Osteocyte (in vitro differentiated cells): ENCODE measurements at places on chromosomes 1 and 21. TPM values are rescaled to one million over a fixed set of nuclear protein-coding genes. Genes with fewer than 3 reads are reported as not detected.

Gene ACTN2
- total RNA-seq = not detected in 2 replicates

DNA sequence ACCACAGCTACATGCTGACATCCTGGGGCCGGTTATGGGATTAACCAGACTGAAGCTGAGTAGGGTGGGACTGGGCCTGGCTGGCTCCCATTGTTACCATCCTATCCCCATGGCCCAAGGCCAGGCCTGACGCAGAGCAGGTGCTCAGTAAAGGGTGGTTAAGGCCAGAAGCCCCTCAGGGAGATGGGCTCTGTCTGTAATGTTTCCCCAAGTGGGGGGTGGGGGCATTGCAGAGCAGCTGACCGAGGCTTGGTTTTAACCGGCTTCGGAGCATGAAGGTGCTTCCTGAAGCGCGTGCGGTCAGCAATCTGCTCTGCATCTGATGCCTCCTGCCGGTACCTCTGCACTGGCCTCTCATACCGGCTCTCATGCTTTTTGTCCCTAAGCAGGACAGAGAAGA lies 83.4 kb upstream of the ACTL8 start:
- DNase-seq = no peak

DNA sequence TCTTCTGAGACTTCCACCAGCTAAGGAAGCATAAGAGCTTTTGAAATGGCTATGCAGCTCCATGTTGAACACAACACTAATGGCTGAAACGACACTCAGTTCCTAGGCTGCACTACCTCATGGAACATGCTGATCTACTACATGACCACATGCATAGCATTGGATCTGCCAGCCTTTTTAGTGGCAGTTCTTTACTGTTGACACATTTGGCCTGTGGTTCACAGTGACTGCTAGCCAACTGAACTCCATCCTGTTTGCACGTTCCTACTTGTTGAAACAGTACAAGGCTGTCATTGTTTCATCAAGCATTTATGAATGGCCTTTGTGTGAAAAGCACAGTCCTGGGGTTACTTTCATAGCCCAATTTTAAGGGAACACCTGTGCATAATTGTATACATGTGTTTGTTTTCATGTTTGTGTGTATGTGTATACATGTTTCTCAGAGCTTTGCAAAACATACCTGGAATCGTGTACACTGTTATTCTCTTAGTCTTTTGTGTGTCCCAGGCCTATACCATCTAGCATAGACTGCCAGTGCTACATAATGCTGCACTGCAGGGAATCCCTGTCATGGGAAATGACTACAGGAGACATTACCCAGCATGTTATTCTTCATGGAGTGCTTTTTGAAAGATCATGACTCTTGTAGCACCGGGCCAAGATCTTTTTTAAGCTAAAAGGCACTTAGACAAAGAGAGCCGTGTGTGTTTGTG lies 179.6 kb upstream of the ESRRG start:
- no peak for DNase-seq

Gene TRPM2
- not detected in 2 replicates for total RNA-seq

Gene TRIM46
- 6.1 and 7.7 TPM in 2 replicates for total RNA-seq

GRCh38 chr1:110593902-110594301 lies 12.3 kb downstream of the KCNA2 start:
- no peak for DNase-seq

DNA sequence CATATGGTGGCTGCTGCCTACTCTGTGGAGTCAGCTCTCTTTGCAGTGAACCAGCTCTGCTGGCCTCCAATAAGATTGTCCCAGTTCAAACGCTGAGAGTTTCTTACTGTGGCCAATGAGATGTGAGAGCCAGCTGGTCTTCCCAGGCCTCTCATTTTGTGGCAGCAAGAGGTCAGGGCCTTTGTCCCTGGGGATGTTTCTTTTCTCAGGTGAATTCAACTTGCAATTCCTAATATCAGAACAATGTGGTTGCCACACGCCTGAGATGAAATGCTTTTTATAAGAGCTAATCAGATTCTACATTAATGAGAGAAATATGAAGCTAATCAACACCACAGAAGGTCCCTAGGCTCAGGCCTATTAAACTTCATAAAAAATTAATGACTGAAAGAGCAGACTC lies 660.1 kb upstream of the CAMK1G start:
- no peak for DNase-seq

Gene LCE2A
- not detected in 2 replicates for total RNA-seq

GRCh38 chr1:9317591-9318417 lies 25.1 kb downstream of the SPSB1 start:
- DNase-seq = no peak

DNA sequence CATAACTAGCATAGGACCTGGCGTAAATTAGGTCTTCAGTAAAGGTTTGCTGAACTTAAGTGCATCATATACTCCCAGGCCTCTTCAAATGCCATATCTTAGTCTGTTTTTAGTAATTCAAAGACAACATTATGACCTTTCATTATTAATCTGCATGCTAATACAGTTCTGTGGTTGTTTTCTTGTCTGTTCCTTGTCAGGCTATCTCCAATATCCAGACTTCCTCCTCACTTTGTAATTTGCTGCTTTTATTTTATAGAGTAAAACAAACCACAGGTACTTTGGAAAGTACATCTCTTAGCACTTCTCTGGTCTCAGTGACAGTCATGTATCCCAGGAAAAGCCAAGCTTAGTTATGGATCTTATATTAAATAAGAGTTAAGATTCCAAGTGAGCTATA lies 65.1 kb upstream of the BMP8A start:
- no peak for DNase-seq

GRCh38 chr1:85137660-85138059 lies 63.2 kb downstream of the SYDE2 start:
- DNase-seq = no peak

- DNase-seq = no peak
Measured at GRCh38 chr21:34808569-34809204, 139.9 kb downstream of the CLIC6 start.

DNA sequence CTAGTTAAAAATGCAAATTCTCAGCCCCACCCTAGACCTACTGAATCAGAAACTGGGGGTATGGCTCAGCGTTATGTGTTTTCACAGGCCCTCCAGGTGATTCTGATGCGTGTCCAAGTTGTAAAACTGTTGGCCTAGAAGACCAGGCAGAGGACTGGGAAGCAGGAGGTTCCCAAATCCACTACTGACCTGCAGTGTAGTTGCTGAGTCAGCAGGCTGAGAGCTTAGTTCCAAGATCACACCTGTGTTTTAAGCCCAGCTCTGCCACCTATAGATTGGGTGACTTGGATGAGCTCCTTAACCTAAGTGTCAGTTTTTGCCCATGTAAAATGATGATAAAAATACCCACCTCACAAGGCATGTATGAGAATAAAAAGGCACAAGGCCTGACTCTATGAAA lies 4.1 kb downstream of the GRHL3 start:
- DNase-seq = no peak

GRCh38 chr1:36846357-36846756 lies 188.0 kb downstream of the GRIK3 start:
- no peak for DNase-seq

DNA sequence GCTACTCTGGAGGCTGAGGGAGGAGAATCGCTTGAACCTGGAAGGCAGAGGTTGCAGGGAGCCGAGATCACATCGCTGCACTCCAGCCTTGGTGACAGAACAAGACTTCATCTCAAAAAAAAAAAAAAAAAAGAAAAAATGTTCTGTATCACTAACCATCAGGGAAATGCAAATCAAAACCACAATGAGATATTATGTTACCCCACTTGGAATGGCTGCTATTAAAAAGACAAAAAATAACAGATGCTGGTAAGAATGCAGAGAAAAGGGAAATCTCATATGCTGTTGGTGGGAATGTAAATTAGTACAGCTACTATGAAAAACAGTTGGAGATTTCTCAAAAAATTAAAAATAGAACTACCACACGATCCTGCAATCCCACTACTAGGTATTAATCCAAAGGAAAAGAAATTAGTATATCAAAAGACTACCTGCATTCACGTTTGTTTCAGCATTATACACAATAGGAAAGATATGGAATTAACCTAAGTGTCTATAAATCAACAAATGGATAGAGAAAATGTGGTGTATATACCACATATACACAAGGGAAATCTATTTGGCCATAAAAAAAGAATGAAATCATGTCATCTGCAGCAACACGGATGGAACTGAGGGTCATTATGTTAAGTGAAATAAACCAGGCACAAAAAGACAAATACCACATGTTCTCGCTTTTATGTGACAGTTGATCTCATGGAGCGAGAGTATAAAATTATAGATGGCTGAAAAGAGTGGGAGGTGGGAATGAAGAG lies 62.6 kb downstream of the ABL2 start:
- no peak for DNase-seq

Gene AQP10
- total RNA-seq = not detected in 2 replicates

DNA sequence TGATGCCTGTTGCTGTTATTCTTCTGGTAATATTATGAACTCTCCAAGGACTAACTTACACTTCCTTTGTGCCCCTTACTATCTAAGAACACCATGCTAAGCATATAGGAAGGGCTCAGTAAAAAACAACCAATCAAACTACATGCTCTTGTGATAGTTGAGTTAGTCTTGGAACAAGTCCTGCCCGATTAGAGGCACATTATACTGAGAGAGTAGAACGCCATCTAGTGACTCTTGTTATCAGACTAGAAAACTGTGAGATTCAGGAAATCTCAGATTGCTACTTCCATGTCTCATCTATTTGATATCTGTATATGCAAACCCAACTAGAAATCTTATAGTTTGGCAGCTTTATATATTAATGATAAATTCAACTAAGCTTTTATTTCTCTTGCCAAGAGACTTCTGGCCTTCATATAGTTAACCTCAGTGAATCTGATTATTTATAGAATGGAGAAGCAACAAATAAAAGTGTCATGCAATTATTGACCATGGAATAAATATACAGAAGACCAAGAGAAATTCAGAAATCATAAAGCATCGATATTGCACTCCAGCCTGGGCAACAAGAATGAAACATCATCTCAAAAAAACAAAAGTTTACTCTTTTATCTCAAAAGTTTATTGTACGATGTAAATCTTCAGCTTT lies 7.8 kb upstream of the SRRM1 start:
- DNase-seq = no peak

GRCh38 chr1:223831755-223832636 lies 13.8 kb downstream of the TP53BP2 start:
- DNase-seq = no peak

Gene RGS18
- not detected in 2 replicates for total RNA-seq

Gene KCNQ4
- total RNA-seq = 0.51 and 0.63 TPM in 2 replicates

Gene FCRL2
- total RNA-seq = not detected in 2 replicates

DNA sequence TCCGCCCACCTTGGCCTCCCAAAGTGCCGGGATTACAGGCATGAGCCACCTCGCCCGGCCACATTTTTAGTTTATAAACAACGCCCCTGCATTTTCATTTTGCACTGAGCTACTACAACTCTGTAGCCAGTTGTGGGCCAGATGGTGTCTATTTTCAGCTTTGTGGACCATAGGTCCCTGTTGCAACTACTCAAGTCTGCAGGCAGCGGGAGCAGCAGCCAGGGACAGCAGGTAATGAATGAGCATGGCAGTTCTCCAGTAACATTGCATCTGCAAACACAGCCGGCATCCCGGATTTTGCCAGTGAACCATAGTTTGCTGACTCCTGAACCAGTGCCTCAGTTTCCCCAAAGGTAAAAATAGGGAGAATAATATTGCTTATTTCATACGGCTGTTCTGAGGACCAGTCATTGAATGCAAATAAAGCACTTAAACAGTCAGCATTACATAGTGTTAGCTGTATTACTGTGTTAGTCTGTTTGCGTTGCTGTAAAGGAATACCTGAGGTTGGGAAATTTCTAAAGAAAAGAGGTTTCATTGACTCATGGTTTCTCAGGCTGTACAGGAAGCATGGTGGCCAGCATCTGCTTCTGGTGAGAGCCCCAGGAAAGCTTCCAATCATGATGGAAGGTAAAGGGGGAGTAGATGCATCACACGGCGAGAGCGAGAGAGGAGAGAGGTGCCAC lies 65.5 kb upstream of the SLC45A1 start:
- DNase-seq = no peak

- DNase-seq = no peak
Measured at GRCh38 chr1:100422065-100422464, 69.8 kb downstream of the CDC14A start.

Gene MAN1C1
- total RNA-seq = 64.7 and 73.3 TPM in 2 replicates

DNA sequence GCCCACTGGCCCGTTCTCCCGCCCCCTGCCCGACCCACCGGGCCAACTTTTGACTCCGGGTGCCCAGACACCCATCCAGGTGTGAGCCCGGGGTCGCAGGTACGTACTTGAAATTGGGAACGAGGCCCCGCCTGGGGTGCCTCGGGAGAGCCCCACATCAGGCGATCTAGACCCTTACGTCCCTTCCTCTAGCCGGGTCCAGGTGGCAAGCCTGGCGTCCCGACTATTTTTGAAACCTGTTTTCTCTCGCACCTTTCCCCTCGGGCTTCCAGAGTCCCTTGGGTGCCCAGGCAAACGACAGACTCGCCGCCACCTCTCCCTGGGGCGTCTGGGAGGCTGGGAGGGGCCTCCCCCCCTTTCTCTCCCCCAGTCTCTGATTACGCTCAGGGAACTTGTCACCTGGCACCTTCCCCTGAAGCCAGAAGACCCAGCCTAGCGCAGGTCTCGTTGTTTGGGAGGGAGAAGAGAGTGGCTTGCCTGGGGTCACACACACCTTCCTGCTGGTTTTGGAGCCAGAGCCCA lies 898 bp downstream of the LDLRAP1 start:
- no peak for DNase-seq

GRCh38 chr1:20867062-20867461 lies 80.0 kb upstream of the HP1BP3 start:
- DNase-seq = no peak

- no peak for DNase-seq
Measured at GRCh38 chr1:234000557-234001041, 96.1 kb downstream of the SLC35F3 start.

Gene LEFTY1
- 0.24 and 0.40 TPM in 2 replicates for total RNA-seq

DNA sequence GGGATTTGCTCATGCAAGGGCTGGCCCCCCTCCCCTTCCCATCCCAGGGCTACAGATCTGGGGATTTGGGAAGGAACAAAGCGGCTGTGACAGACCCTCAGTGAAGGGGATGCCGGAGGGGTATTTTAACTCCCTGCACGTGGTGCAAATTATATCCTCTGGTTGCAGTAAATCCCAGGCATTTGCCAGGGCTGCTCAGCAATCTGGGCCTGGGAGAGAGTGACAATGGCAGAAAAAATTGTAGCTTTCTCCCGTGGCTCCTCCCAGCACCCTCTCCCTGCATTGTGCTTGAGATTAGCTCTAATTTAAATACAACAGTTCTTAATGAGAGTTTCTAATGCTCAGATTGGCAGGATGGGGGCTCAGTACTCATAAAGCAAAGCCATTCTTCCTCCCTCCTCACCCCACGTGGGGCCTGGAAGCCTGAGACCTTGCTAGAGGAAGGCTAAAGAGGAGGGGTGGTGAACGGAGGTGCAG lies 129.9 kb upstream of the CD34 start:
- no peak for DNase-seq

Gene YBX1
- 529 and 538 TPM in 2 replicates for total RNA-seq

- DNase-seq = no peak
Measured at GRCh38 chr1:102234753-102235359, 238.1 kb upstream of the OLFM3 start.

Gene OLFML3
- 36.5 and 37.0 TPM in 2 replicates for total RNA-seq

GRCh38 chr1:87151500-87152421 lies 176.9 kb upstream of the LMO4 start:
- no peak for DNase-seq

Gene RASAL2
- total RNA-seq = 34.2 and 35.4 TPM in 2 replicates

GRCh38 chr1:57835620-57836019 lies 411.8 kb upstream of the DAB1 start:
- DNase-seq = no peak
